Aorta (tissue), 5 donors: ENCODE measurements at places on chromosomes 4 and X.

- no peak for DNase-seq
- no peaks in the 10 kb centered on the region for H3K27me3 ChIP-seq
- peaks cover 1% of the 10 kb centered on the region for H3K36me3 ChIP-seq
- H3K4me1 ChIP-seq, result no peaks in the 10 kb centered on the region
- H3K27ac ChIP-seq, result no peak overlapping the region
- H3K4me3 ChIP-seq, result no peak overlapping the region
These were observed 58.9 kb downstream of the NAF1 start for GRCh38 chr4:163107754-163108153.

DNA sequence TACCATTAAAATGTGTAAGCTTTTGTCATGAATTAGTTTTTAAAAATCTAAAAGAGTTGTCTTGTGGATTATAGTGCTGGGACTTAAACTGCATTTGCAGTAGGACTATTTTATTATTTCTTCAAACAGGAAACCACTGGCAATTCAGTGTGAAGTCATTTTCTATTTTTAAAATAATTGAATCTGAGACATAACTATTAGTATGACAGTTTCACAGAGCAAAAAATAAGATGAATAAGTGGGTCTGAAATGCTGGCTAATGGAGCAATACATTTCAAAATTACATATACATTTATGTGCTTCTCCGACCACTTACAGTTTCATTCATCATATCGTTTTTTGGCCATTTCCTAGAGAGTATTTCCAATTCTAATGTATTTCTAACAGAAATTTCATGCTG is 75.3 kb upstream of the RAPGEF2 start:
- no peak overlapping the region for H3K4me3 ChIP-seq
- no peaks in the 10 kb centered on the region for H3K27me3 ChIP-seq
- no peaks in the 10 kb centered on the region for H3K36me3 ChIP-seq
- no peaks in the 10 kb centered on the region for H3K4me1 ChIP-seq

GRCh38 chr4:99855678-99856077 is 38.5 kb downstream of the LAMTOR3 start:
- no peaks in the 10 kb centered on the region for H3K36me3 ChIP-seq
- no peak overlapping the region for H3K27ac ChIP-seq
- DNase-seq, result no peak
- no peak overlapping the region for H3K4me3 ChIP-seq
- H3K27me3 ChIP-seq, result no peaks in the 10 kb centered on the region
- H3K4me1 ChIP-seq, result no peaks in the 10 kb centered on the region

DNA sequence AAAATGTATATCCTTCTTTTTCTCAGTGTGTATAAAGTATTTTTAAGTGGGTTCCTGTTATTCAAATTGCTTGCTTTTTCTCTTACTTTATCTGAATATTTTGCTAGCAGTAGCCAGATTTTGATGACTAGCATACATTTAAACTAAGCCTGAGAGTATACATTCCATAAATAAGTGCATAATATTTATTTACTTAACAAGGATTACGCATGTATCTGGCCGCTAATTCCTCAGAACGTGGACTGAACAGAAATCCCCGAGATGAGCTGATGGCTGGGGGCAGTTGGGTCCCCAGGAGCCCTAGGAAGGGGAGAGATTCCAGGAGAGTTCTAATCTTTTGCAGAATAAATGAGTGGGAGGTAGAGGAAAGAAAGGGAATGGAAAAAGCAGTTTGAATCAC is 91.0 kb downstream of the PHOX2B start:
- no peak overlapping the region for H3K27ac ChIP-seq
- peaks cover 2% of the 10 kb centered on the region for H3K4me1 ChIP-seq
- peaks cover 5% of the 10 kb centered on the region for H3K36me3 ChIP-seq
- no peak overlapping the region for H3K4me3 ChIP-seq
- no peak for DNase-seq

GRCh38 chr4:244471-244870 is 60.8 kb downstream of the ZNF732 start:
- no peak overlapping the region for H3K4me3 ChIP-seq
- H3K4me1 ChIP-seq, result no peaks in the 10 kb centered on the region
- H3K27ac ChIP-seq, result no peak overlapping the region
- DNase-seq, result no peak
- no peaks in the 10 kb centered on the region for H3K27me3 ChIP-seq

GRCh38 chr4:19317377-19317776 is 934.3 kb upstream of the SLIT2 start:
- no peak for DNase-seq
- no peak overlapping the region for H3K4me3 ChIP-seq
- no peak overlapping the region for H3K27ac ChIP-seq
- H3K36me3 ChIP-seq, result no peaks in the 10 kb centered on the region
- no peaks in the 10 kb centered on the region for H3K4me1 ChIP-seq
- H3K27me3 ChIP-seq, result no peaks in the 10 kb centered on the region

DNA sequence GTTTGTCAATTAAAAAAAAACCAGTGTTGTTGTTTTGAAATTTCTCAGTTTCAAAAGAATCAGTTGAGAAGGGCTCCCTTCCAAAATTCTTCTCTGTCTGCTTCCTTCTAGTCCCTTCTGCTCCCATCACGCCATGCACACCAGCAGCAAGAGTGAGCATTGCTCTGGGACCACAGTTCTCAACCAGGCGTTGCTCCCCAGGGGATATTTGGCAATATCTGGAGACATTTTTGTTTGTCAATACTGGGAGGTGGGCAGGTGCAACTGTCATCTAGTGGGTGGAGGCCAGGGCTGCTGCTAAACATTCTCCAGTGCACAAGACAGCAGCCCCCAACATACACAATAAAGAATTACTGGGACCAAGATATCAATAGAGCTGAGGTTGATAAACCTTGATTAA is 74.8 kb upstream of the EGFL6 start:
- no peaks in the 10 kb centered on the region for H3K4me1 ChIP-seq
- H3K27me3 ChIP-seq, result no peaks in the 10 kb centered on the region

DNA sequence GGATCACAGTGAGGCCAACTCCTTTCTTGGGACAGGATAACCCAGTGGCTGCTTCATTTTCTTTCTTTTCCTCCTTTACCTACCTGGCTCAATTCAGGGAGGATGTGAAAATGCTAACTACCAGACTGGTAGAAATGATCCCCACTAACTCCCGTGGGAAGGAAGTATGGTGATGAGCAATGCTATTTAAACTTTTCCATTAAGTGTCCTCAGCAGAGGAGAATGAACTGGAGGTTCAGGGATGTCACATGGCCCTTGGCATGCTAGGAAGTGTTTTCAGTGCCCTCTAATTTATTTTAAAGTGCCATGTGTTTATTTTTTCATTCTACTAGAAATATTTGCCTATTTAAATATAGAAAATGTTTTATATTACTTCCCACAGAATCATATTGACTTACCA is 363.9 kb downstream of the PPP3CA start:
- no peak overlapping the region for H3K27ac ChIP-seq
- DNase-seq, result no peak
- no peaks in the 10 kb centered on the region for H3K4me1 ChIP-seq

- H3K27me3 ChIP-seq, result peaks cover 3% of the 10 kb centered on the region
- no peak for DNase-seq
- H3K4me1 ChIP-seq, result no peaks in the 10 kb centered on the region
- no peak overlapping the region for H3K27ac ChIP-seq
These were observed 1.8 kb downstream of the FRMPD4 start for GRCh38 chrX:12139934-12140611.
